ENCODE measurements at places on chromosomes 11 and 22.
A peak's percentile ranks its signal among the peaks of the same experiment; 100 is the strongest.

DNA sequence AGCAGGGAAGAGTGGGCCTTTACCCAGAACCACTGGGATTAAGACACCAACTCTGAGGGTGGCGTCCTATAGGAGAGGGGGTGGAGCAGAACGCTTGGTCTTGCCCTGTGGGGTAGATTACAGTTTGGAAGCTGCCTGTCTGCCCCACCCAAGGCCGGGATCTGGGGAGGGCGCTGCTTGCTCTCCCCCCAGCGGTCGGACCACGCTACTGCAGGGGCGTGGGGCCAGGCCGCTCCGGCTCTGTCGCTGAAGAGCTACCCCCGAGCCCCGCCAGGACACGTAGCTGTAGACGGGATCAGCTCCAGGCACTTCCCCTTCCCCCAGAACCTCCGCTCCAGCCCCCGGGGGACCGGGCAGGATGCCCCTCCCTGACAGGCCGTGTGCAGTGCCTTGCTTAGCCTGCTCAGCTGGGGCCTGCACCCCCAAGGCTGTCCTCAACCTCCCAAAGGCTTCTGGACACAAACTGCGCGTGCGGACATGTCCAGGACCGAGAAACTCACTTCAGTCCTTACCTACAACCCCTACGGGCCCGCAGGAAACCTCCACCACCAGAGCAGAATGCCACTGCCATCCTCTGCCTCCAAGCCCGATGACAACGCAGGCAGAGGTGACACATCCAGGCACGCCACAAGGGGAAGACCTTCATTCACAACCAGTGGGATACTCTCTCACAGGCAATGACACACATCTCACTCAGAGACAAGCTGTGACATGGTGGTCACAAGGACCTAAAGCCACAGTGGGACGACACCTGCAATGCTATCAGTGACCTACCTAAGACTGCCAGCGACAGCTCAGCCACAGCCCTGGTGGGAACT is 3.6 kb downstream of the AHNAK start:
- DNase-seq: peak; percentile 78

- DNase-seq: no peak
Measured at GRCh38 chr11:76666830-76667229, 3.7 kb downstream of the LRRC32 start.

DNA sequence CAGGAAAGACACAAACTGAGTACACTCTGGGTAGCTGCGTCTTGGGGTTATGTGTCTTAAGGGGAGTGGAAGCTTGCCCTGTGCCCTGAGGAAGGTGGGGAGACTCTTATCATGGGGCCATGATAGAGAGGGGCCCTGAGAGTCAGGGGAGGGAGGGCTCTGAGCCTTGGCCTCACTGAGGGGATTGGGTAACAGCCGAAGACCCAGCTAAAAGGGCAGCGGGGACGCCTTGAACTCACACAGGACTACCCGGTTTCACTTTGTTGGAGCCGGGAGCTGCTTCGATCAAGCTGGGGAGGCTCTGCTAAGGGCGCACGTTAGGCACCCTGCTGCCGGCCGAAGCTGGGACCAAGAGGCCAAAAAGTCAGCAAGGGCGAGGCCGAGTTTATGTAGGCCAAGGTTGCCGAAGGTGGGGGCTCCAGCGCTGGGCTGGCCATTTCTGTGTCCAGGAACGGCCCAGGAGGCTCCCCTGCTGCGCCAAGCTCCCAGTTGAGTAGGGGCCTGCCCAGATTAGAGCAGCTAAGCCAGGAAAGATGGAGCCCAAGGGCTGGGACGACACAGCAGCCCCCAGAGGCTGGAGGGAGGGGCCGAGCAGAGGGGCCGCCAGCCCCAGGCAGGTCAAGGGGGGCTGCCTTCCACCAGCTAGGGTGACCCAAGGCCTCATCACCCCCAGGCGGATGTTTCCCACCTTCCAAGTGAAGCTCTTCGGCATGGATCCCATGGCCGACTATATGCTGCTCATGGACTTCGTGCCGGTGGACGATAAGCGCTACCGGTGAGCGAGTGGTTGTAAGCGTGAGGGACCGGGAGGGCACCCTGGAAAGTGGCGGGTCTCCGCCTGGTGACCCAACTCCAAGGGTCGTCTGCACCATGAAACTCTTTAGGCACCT is 2.2 kb downstream of the TBX1 start:
- no peak for DNase-seq

- DNase-seq: no peak
Measured at GRCh38 chr11:2760196-2760871, 60.5 kb upstream of the KCNQ1OT1 start.

GRCh38 chr11:17747131-17747955 is 12.8 kb downstream of the KCNC1 start:
- DNase-seq: no peak

DNA sequence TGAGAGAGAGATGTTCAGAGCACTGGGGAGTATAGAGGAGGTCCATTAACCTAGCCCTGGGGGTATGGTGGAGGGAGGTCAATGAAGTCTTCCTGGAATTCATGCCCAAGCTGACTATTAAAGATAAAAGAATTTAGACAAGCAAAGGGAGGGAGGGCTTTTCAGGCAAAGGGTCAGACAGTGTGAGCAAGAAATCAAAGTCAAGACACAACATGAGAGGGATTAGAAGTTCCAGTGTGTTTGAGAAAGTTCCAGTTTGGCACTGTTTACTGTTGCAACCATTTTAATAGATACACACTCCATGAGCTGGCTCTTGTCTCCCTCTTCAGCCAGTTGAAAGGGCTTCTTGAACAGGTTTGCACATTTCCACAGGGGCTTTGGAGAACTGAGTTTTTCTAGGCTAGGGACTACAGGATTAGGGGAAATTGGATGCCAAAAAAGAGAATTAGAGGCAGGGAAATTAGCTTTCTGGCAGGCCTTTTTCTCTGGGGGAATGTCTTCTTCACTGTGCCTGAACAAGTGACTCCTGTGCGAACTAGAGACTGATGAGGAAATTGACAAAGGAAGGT is 14.7 kb upstream of the NNMT start:
- no peak for DNase-seq

GRCh38 chr11:94477624-94478023 is 16.0 kb downstream of the MRE11 start:
- DNase-seq: no peak

DNA sequence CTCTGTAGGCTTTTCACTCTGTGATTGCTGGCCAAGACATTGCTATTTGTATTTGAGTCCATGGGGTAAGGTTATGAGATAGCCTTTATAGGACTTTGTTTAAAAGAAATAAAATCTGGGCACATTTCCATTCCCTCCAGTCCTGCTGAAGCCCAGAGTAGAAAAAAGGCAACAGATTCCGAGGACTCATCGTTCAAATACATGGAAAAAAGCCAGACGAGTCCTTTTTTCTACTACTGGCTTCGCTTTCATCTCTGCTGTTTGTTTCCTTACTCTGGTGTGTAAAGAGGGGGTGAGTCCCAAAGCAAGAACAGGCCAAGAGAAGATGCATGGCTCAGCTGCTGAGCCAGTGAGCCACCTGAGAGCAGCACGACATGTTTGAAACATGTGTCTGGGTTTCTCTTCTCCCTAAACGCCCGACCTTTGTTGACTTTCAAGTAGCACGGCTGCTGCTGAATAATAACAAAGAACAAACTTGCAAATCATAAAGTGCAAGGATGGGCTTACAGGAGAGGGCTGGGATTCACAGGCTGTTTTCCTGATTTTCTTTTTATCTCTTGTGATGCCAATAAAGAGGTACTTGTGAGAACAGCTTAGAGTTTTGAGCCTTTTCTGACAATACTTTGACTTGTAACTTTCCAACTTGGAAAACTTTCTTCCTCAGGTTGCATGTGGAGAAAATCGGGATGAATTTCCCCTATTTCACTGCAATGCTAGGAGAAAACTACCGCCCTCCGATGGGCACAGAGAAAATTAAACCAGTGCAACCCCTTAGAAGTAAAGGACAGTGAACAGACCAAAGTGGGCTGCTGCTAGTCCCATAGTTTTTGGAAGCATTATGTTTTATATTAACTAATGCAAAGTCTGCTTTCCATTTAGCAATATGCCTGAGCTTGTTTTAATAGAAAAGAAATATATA is 195.2 kb upstream of the RAG2 start:
- DNase-seq: no peak

DNA sequence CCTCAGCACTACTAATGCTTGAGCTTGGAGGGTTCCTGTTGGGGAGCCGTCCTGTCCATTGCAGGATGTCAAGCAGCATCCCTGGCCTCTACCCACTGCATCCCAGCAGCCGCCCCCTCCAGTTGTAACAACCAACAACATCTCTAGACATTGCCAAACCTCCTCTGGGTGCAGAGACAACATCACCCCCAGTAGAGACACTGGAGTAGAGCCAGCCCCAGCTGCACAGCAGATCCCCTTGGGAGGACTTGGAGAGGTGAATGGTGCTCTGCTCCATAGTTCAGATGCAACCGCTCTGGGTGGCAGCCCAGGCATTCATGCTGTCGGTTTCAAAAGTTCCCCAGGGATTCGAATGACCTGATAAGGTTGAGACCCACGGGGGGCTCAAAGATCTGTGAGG is 259.0 kb downstream of the MN1 start:
- no peak for DNase-seq

DNA sequence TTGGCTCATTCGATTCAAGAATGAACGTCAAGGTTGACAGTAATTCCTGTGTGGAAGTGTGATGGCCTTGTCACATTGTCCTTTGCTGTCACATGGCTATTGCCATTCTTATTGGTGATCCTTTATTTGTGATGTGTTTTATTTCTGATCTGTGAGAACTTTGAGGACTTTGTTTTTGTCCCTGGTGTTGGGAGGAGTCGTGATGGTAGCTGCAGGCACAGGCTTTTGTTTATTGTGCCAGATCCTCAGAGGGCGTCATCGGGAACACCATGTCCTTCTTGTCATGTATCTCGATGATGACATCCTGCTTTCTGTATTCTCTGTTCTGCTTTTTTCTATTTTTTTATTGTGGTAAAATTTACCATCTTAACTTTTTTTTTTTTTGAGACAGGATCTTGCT is 5.6 kb downstream of the PICK1 start:
- DNase-seq: no peak

DNA sequence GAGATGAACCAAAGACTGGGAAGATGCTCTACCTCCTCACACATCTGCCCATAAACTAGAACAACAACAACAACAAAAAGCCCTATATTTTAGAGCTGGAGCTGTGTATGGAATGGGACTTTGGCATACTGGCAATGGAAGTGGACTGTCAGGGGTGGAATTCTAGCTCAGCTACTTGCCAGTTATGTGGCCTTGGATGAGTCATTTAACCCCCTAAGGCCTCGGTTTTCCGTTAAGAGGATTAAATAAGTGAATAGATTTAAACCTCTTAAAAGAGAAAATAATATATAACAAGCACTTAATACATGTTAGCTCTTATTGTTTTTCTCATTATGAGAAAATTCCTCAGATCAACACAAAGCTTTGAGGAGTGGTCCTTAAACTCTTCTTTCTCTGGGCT is 195.0 kb downstream of the KIF18A start:
- DNase-seq: no peak

GRCh38 chr11:108645970-108646369 is 18.9 kb upstream of the DDX10 start:
- no peak for DNase-seq

DNA sequence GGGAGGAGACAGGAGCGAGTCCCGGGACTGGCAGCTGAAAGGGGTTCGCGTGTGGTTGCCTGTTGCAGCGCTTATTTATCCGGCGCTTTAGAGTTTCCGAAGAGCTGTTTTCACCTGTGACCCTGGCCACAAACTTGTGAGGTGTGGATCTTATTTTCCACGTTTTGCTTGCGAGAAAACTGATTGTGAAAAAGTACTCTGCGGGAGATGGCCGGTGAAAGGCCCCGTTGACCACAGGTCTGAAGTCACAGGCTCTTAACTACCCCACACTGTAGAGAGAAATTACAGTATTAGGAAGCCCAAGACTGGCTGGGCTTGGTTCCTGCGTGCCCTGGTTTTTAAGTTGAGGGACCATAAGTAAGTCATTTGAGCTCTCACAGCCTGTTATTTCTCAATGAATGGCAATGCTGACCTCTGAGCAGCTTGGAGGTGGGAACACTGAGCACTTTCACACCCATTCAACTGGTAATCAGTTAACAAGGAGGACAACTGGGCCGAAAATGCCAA is 379 bp upstream of the RAB38 start:
- no peak for DNase-seq

- no peak for DNase-seq
Measured at GRCh38 chr11:19766206-19766605, 53.6 kb downstream of the NAV2 start.

- no peak for DNase-seq
Measured at GRCh38 chr11:58227956-58228615, 632 bp downstream of the OR10Q1 start.

- no peak for DNase-seq
Measured at GRCh38 chr22:29078036-29078868, 5.4 kb downstream of the KREMEN1 start.

DNA sequence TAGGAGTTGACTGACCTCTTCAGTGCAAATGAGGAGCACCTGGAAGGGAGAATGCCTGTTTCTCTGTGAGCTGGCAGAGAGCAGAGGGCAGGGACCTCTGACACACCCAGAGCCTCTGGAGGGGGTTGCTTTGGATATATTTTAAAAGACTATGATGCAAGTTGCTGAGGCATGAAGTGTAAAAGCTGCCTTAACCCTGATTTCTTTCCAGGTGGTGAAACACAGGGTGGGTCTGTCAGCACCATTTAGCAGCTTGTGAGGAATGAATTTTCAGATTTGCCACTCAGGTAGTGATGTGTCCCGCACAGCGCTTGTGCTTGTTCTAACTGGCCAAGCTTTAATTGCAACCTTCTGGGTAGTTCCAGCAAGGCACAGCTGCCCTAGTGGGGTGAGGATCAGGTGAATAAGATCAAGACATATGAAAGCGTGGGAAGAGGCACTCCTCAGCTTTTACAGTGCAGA is 90.2 kb downstream of the SWAP70 start:
- no peak for DNase-seq

- no peak for DNase-seq
Measured at GRCh38 chr11:122248939-122249338, 132.9 kb upstream of the BLID start.

DNA sequence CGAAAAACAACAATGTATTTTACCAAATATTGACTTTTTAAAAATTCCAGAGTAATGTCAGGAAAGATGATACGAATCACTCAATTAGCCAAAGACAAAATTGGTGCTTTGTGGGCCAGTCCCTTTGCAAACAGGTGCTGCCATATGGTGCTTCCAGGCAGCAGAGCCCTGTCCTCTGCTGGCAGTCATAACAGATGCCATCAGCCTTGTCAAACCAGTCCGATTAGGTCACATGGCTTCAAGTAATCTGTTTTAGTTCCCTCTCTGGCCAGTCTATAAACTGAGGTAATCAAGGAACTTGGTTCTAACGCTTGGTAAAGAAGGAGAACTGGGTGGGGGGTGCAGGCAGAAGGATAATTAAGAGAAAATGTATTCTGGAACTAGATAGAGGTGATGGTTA is 49.1 kb upstream of the CAPRIN1 start:
- DNase-seq: no peak

- no peak for DNase-seq
Measured at GRCh38 chr11:62919898-62920640, 1.1 kb downstream of the CHRM1 start.

All from AG08396 (cell line).